ENCODE measurements at places on chromosomes 5 and 9. TPM values are rescaled to one million over a fixed set of nuclear protein-coding genes. Genes with fewer than 3 reads are reported as not detected.

GRCh38 chr9:22992780-22993179, 546.2 kb downstream of the DMRTA1 start:
- DNase-seq, result no peak

DNA sequence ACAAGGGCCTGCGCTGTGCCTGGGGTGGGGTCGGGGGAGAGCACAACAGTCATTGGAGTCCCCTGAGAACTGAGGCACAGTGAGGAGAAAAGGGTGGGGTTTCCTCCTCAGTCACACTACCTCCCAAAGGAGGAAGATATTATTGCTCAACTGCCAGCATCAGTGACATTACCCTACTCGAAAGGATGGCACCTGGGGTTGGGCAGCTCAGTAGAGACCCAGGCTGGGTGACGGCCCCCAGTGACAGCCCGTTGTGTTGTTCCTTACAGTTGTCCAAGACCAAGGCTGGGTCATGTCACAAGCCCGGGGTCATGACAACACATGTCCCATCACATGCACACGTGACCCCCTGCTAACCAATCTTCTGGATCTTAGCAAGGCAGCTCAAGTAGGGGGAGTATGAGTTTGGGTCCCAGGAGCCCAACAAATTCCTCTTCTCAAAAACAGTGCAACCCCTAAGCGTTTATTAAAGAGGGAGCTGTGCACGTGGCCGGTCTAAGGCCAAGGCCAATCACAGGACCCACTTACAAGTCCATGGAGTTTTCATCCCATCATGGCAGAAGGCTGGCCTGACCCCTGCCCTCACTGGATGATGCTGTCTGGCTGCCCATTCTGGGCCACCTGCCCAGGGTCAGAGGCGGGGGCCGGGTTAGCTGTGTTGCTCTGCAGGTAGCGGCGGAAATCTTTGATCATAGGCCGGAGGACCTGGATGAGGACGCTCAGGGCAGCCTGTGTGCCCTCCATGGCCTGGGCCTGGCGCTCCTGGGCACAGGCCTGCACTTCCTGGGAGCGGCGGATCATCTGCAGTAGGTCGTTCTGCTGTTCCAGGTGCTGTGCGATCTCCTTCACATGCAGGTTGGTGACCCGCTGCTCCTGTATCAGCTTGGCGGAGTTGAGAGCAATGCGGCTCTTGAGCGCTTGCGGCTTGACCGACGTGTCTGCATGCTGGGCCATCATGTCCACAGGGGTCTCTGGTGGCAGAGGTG, 4.0 kb downstream of the NAIF1 start:
- DNase-seq, result no peak

GRCh38 chr9:81499021-81499454, 190.3 kb downstream of the TLE1 start:
- peak; percentile 5 for DNase-seq

GRCh38 chr9:8262625-8263622, 463.3 kb upstream of the DMAC1 start:
- no peak for DNase-seq

- DNase-seq, result no peak
Observed at GRCh38 chr9:137974746-137975526, 97.4 kb downstream of the CACNA1B start.

- DNase-seq, result no peak
Observed at GRCh38 chr5:36238502-36239295, 3.0 kb downstream of the NADK2 start.

- DNase-seq, result no peak
Observed at GRCh38 chr9:34375901-34376595, 650 bp downstream of the MYORG start.

GRCh38 chr5:43396762-43397304, 15.4 kb downstream of the CCL28 start:
- DNase-seq, result no peak

GRCh38 chr9:89754193-89754592, 149.4 kb downstream of the GADD45G start:
- DNase-seq, result no peak

DNA sequence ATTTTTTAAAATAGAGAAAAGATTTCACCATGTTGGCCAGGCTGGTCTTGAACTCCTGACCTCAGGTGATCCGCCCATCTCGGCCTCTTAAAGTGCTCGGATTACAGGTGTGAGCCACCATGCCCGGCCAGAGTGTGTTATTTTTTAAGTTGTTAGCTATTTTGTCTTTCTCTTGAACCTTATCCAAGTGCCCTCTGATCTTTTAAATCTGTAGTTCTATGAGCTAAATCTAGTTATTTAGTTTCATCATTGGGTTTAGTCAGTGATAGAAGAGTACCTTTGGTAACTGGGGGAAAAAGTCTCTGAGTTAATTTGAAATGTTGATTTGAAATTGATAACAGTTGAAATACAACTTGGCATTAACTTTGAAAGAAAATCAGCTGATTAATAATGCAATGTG, 88.3 kb downstream of the NNT start:
- no peak for DNase-seq

The NUTM2F gene
- not detected for total RNA-seq

The C8G gene
- not detected for total RNA-seq

The SHLD3 gene
- total RNA-seq, result 17.2 TPM

The NR4A3 gene
- total RNA-seq, result 8.7 TPM

The CARD9 gene
- 0.47 TPM for total RNA-seq

Measured in occipital lobe (tissue), 3 donors.